ENCODE measurements at places on chromosomes 6 and 20. TPM values are rescaled to one million over a fixed set of nuclear protein-coding genes. Genes with fewer than 3 reads are reported as not detected.

CALHM4 gene
- not detected for total RNA-seq

FILIP1 gene
- total RNA-seq = not detected

BNIP5 gene
- not detected for total RNA-seq

GRCh38 chr6:89887452-89888137 is 6.7 kb upstream of the GJA10 start:
- DNase-seq = peak; percentile 12

GRCh38 chr6:157682856-157683481 is 140.1 kb upstream of the SNX9 start:
- no peak for DNase-seq

GRCh38 chr6:104995989-104996617 is 39.2 kb downstream of the LIN28B start:
- DNase-seq = no peak

GRCh38 chr6:119280668-119281067 is 68.9 kb downstream of the MAN1A1 start:
- DNase-seq = no peak

- DNase-seq = no peak
Measured at GRCh38 chr6:41887331-41887751, 7.8 kb downstream of the USP49 start.

Data from natural killer cell (primary cell).